Mucosa of descending colon (tissue), 3 donors: ENCODE measurements at places on chromosomes 3 and 15. TPM values are rescaled to one million over a fixed set of nuclear protein-coding genes. Genes with fewer than 3 reads are reported as not detected.

GRCh38 chr3:15493436-15493835, 28.1 kb downstream of the COLQ start:
- no peak for DNase-seq

The TICRR gene
- total RNA-seq: 1.6 TPM

DNA sequence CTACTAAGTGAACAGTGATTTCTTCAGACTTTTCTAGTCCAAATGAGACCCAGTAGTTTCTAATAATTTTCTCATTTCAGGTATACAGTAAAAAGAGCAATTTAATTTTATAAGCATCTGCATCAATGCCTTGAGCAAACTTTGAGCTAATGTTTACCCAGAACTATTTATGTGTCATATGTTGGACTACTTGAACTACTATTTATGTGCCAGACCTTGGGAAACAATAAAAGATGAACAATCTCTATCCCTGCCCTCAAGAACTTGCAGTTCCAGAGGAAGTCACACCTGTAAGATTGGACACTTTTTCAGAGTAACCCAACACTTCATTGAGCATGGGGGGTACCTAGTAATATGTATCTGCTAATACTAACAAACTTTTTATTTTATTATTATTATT, 2.3 kb upstream of the UBE3A start:
- DNase-seq: no peak

- no peak for DNase-seq
Measured at GRCh38 chr15:37933666-37934065, 774 bp upstream of the TMCO5A start.

DNA sequence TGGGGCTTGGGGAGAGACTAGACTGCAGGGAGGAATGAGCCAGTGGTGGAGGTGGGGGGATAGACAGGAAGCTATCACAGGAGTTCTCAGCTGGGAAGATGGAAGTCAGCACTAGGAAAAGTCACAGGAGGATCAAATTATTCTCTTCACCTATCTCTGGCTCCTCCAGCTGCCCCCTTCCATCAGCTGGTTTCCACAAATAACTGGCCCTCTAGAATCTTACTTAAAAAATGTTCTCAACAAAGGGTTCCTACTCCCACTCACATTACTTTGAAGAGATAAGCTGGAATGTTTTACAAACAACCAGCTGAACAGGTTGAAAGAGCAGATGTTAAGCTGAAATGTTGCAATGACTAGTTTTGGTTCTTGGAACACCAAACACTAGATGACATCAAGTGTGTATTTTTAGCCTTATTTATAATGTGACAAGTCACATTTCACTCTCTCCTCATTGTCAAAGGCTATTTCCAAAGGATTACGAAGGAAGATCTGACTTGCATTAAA, 102.7 kb upstream of the AADACL2 start:
- DNase-seq: no peak

- DNase-seq: no peak
Measured at GRCh38 chr3:177596248-177596815, 399.1 kb upstream of the TBL1XR1 start.

GRCh38 chr3:79477242-79477641, 290.6 kb downstream of the ROBO1 start:
- DNase-seq: no peak

- no peak for DNase-seq
Measured at GRCh38 chr3:128323206-128324081, 143.2 kb downstream of the DNAJB8 start.

- DNase-seq: no peak
Measured at GRCh38 chr3:89098964-89099585, 8.3 kb upstream of the EPHA3 start.

The TERC gene
- total RNA-seq: 7.6 TPM

The TF gene
- total RNA-seq: 0.51 TPM

The CATSPER2 gene
- total RNA-seq: 8.0 TPM
